ENCODE measurements at places on chromosomes 6 and 20.

- no peak for DNase-seq
Observed at GRCh38 chr20:20450521-20450920, 82.6 kb downstream of the INSM1 start.

DNA sequence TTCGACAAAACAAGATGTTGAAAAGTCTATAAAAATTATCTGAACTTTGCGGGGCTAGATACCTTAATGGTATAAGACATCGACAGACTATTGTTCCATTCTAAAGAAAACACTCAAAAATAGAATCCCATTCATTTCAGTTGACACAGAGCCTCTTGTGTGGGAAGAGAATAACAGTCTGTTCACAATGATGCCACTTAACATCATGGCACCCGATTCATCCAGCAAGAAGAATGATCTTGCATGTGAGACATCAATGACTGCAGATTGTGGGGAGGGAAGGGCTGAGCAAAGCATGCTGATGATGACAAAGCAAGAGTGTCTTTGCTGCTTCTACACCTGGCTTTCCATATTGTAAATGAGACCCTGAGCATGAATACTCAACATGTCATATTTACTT lies 49.7 kb upstream of the ARMH2 start:
- DNase-seq, result no peak

GRCh38 chr6:126376682-126377081 lies 36.8 kb downstream of the CENPW start:
- DNase-seq, result no peak

DNA sequence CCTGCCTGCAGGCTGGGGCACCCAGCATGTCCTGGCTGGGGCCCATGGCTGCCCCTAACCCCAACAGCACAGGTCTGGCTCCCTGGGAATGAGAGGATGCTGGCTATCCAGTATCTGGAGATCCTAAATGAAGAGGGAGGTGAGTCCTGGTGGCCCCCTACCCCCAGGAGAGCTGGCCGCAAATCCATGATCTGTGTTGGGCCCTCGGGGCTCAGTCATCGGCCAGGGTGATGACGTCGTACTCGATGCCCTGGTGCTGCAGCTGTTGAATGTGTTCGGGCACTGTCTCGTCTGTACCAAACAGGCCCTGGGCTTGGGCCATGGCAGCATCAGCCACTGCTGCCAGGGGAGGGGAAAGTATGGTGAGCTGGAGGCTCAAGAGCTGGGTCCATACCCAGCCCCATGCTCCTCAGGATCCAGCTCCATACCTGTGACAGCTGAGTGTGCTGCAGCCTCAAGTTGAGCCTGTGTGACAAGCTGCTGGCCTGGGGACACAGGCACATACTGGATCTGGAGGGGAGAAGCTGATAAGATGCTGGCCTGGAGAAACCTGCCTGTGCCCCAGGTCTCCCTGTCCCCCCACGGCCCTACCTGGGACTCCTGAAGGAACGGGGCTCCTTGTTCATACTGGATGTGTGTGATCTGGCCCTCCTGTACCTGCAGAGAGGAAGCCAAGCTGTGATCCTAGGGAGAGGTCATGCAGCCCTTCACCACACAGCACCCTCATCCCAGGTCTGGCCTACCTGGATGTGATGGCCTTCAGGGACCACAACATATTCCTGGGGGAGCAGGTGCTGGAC lies 14.5 kb downstream of the PCIF1 start:
- DNase-seq, result no peak

DNA sequence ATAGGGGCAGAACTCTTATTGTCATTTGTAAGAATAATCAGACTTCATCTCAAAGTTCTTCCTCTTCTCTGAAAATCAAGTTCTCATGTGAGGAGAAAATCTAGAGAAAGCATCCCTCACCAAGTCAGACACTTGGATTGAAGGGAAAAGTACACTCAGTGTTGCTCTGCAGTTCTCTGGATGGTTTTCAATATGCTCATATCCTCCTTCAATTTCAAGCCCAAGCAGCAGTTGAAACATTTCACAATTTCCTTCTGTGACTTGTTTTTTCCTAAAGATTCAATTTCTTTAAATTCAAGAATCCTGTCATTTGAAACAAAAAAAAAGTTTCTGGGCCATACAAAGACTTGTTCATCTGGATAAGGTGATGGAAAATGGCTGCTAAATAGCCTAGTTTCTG lies 140.2 kb upstream of the AHI1 start:
- no peak for DNase-seq

DNA sequence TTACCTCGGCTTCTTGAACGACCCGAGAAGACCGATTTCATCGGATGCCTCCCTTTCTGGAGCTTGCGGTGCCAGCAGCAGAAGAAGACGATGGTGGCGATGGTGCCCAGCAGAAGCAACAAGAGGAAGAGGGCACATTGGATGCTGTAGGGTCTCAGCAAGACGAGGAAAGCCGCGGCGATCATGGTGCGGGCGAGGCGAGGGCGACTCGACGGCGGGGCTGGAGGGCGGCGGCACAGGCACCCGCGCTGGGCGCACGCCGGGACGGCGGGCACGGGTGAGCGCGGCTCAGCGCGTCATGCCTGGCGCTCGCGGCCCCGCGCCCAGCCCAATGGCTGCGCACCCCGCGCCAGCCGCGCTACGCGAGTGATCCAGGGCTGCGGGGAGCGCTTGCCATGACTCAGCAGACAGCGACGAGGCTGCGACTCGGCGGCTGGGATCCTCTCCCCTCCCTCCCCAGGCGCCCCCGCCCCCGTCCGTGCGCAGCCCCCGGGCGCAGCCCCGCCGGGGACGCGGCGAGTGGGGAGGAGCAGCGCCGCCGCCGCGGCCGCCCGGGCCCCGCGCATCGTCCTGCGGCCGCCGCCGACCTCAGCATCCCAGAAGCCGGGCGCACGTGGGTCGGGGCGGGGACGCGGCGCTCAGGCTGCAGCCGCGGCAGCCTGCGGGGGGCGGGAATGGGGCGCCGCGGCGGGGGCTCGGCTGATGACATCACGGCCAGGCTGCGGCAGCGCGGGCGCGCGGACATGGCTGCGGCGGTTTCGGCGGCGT lies at the start of gene BEND6:
Gene BEND6, plus strand, starts transcription at position 705 of the 768 bp plus-strand sequence. CDS start 26,704 bp downstream, outside the sequence.
- peak; percentile 52 for DNase-seq

- no peak for DNase-seq
Observed at GRCh38 chr6:116012471-116012949, 48.2 kb downstream of the FRK start.
